Activated T-helper 1 cell treated with anti-CD3 and anti-CD28 coated beads, Interleukin-2, amount 50 U/mL, for 16 hours (primary cell): ENCODE measurements at places on chromosomes 13 and 19.

- no peak for DNase-seq
Measured at GRCh38 chr13:111344471-111345191, 24.2 kb downstream of the TEX29 start.

DNA sequence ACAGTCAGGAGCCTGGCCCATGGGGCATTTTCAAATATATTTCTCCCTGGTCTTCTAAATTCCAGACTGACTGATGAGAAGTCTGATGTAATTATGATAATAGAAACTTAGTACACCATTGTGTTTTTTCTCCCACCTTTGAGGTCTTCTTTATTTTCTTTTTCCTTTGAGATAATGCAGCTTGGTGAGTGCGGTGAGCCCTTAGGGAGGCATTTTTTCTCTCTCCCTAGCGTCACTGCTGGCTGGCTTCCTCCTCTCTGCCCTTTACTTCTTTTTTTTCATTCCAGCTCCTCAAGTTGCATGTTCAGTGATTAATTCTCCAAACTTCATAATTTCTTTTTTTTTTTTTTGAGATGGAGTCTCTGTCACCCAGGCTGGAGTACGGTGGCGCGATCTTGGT, 12.8 kb upstream of the CDC42EP5 start:
- DNase-seq, result no peak

DNA sequence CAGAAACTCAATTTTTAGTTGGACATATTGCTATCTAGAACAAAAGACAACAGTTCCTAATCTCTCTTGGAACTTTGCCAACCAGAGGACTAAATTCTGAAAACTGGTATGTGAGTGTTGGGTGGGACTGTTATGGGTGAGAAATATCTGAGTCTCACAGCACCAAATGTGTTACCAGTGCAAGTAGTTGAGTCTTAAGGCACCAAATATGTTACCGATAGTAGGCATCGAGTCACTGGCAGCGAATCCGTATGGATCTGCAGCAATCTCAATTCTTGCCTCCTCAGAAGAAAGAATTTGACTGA, 575.2 kb downstream of the DACH1 start:
- no peak for DNase-seq

GRCh38 chr19:50498219-50499056, 12.6 kb downstream of the JOSD2 start:
- no peak for DNase-seq

DNA sequence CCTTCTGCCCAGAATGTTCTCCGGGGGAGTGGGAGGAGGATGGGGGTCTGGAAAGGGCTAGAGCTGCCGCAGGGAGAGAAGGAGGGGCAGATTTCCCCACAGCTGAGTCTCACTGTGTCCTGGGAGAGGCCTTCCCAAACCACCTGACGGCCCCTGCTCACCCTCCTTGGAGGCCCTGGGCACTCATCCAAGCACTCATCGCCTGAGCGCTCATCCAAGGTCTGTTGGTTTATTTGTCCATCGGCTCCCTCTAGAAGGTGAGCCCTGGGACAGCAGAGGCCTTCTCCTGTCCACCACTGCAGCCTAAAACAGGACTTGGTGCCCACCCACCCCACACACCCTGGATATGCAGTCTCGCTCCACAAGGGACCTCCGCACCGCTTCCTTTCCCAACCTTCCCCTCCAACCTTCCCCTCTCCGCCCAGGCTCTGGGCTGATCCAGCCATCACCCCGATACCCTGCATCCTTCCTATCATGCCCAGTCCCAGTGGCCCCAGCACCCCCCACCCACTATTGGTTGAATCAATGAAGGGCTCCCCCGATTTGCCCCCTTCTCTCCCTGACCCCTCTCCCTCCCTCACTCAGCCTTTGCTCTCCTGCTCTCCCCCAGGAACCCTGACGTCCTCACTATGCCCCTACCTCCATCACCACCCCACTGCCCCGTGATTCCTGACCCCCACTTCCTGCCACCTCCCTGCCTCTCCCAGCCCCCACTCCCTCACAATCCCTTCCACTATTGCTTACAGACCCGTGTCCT, 1.7 kb downstream of the UBXN6 start:
- no peak for DNase-seq

GRCh38 chr19:33603377-33603776, 18.4 kb upstream of the CHST8 start:
- no peak for DNase-seq

DNA sequence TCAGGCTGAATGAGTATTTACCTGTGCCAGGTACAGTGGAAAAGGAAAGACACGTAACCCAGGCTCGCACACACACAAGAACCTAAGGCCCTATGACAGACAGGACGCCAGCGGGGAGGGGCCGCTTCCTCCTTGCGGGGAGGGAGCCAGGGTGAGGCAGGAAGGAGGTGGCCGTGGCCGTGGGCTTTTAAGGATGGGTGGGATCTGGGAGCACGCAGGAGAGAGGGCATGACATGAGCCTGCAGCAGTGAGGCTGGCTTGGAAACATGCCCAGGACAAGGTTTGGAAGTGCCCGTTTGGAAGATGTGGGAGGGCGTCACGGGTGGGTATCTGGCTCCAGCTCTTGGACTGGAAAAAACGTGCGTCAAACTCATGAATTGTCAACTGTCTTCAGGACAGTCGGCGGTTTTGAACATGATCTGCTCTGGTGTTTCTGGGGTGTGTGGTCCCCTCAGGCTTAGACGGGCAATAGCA, 20.1 kb downstream of the SH3GL1 start:
- DNase-seq, result peak; percentile 28

GRCh38 chr19:28685802-28686201, 527.1 kb downstream of the UQCRFS1 start:
- no peak for DNase-seq

DNA sequence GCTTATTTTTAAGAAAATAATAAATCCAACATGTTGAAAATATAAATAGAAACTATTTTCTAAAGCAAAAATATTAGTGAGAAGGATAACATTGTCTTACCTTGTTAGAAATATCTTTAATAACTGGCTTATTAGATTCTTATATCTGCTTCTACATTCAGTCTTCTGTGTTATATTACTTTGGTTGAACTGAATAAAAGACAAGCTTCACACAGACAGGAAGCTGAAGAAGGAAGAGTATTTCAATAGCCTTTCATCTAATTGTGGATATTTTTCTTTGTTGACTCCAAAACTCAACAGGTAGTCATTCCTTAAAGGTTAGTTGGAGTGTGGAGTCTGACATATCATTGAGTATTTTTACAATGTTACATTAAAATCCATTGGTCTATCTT, 10.9 kb downstream of the SETDB2 start:
- no peak for DNase-seq

DNA sequence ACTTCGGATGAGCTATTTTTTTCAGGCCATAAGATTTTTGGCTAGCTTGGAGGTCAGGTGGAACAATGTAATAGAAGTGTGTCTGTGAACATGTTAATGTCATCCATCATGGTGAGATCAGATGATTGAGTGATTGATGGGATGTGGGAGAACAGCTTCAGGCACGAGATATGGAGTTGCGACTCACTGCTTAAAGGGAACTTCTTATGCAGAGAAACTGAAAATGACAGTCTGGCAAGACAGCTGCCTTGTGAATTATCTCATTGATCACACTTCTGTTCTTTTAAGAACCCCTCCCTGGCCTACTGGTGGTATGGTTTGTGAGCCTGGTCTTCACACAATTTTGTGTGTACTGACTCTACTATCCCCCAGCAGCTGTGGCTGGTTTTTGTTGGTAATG, 96.0 kb downstream of the OLFM4 start:
- no peak for DNase-seq

DNA sequence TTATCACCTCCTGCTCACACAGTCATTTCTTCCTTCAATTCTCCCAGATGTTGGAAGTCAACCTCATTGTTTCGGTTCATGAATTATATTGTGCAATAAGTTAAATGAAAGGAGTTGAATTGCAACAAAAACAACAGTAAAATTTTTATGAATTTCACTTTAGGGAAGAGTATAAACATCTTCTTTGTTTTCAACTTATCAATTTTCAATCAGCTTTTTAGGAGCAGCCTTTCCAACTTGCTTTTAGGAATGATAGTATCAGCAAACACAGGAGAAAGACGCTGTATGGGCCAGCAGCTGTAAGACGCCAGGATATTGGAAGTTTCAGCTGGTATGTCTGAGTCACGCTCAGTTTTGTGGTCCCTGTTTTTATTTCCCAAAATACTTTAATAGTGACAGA, 132.5 kb upstream of the ARGLU1 start:
- no peak for DNase-seq

- peak; percentile 29 for DNase-seq
Measured at GRCh38 chr19:44447916-44448674, at the start of gene ZNF229. ZNF229 (minus strand) TSS chr19:44448472; CDS start chr19:44442847, 5,625 bp downstream.

DNA sequence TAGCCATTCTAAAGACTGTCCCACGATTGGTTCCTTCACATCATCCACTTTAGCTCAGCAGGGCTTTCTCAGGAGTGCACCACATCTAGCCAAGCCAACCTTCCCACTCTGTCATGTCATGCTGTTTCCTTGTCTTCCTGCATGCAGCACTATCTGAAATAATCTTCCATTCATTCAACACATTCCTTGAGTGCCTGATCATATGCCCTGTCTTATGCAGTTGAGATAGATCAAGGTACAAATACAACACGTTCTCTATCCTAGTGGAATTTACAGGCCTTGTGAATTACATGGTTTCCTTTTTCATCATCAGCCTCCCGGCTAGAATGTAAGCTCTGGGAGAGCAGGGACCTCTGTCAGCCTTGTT, 6.8 kb upstream of the MRPS31 start:
- DNase-seq, result no peak

DNA sequence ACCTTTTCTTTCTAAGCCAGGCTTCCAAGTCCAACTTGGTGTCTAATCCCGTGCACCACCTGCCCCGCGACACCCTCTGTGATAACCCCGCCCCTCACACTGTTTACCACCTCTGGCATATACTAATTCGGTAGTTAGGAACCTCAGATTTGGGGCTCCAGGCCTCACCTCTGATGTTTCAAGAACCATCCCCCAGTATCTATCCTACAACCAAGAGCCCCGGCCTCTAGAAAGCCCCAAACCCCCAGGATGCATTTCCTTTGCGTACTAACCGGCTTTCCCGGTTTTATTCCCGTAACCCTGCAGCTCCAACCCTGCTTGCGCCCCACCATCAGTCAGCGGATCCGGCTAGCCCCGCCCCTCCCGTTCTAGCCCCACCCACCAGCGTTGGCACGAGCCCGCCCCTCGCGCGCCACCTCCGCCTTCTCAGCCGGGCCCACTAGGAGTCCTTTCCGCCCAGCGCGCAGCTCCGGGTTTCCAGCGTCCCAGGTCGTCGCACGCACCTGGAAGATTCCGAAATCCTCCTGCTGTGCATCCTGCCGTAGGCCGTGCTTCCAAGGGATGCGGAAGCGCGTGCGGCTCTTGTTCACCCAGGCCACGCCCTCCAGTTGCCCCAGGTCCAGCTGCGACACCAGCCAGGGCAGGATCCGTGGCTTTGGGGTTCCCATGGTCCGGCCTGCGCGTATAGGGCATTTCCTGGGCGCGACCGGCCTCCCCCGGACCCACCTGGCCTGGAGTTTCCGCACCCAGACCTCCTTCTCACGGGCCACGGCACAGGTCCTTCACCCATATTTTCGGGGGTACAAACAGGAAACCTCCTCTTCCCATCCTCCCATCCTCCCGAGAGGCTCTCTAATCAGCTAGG, 1.3 kb downstream of the IRF3 start:
- DNase-seq, result peak; percentile 95

- DNase-seq, result no peak
Measured at GRCh38 chr13:27053902-27054595, 117.6 kb downstream of the USP12 start.

DNA sequence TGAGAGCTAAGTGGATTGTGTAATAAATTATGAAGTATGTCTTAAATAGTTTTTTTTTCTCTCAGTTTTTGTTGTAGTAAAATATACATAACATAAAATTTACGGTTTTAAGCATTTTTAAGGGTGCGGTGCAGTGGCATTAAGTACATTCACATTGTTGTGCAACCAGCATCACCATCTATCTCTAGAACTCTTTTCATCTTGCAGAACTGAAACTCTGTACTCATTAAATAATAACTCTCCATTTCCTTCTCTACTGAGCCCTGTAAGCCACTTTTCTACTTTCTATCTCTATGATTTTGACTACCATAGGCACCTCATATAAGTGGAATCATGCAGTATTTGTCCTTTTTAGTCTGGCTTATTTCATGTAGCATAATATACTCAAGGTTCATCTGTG, 87.1 kb downstream of the GJA3 start:
- DNase-seq, result no peak

DNA sequence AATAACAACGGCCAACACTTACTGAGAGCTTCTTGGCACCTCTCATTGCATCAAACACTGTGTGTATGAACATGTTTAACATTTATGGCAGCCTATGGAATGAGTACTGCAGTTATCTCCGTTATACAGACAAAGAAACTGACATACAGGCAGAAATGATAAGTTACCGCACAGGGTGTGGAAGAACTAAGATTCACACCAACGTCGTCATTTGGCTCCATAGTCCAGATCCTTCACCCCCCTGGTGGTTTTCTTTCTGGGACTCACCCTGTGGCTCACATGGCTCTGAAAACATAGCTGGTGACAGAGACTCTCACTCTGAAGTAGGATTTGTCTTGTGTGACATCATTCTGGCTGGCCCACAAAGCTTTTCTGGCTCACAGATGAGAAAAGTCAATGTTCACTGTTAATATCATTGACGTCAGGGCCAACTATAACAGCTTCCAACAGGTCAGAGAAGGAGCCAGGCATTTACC, 230.1 kb downstream of the DLEU7 start:
- DNase-seq, result no peak

- DNase-seq, result no peak
Measured at GRCh38 chr13:107730813-107731212, 484.5 kb downstream of the LIG4 start.

- DNase-seq, result no peak
Measured at GRCh38 chr19:41957838-41958366, 1.2 kb downstream of the RABAC1 start.

- DNase-seq, result no peak
Measured at GRCh38 chr13:109204252-109204651, 574.8 kb downstream of the MYO16 start.

DNA sequence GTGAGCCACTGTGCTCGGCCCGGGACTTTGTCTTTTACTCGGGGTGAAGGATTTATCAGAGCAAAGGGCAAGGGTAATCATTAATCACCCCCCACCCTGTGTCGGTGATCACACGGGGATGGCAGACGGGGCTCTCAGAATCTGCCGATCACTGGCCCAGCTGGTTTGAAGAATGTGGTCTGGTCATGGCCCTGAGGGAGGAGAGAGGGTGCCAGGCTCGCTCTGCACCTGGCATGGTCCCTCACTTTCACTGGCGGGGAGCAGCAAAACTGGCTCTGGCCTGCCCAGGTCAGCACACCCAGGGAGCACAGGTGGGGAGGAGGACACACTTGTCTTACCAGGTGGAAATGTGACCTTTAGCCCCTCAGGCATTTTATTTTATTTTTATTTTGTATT, 10.2 kb downstream of the REEP6 start:
- DNase-seq, result no peak

DNA sequence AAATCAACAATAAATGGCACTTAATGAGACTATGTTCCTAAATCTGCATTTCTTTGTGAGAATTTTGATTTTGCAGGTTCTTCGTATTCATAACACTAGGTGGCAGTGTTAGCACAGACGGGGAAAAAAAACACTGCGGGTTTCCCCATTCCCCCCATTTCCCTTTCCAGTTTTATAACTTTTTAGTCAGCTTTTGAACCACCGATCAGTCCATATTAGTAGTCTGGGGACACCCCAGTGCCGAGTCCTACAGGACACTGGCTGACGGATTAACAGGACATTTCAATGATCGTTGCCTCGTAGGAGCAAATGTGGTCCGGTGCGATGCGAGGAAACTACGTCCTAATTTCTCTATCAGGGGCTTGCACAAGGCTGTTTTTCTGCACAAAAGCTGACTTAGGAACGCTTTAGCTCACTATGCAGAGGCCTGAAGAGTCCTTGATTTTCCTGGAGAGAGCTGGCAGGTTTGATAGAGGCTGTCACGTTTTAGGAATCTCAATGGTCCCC, 234.3 kb downstream of the LMO7 start:
- DNase-seq, result no peak

- no peak for DNase-seq
Measured at GRCh38 chr19:3980353-3981251, 4.7 kb downstream of the EEF2 start.
